CD4-positive, alpha-beta T cell treated with Interleukin-2 at 100 ng/mL for 4 hours (primary cell): ENCODE measurements at places on chromosomes 6 and 20.

- no peak for DNase-seq
These were observed 439.5 kb upstream of the CDH4 start for GRCh38 chr20:60812561-60812960.

DNA sequence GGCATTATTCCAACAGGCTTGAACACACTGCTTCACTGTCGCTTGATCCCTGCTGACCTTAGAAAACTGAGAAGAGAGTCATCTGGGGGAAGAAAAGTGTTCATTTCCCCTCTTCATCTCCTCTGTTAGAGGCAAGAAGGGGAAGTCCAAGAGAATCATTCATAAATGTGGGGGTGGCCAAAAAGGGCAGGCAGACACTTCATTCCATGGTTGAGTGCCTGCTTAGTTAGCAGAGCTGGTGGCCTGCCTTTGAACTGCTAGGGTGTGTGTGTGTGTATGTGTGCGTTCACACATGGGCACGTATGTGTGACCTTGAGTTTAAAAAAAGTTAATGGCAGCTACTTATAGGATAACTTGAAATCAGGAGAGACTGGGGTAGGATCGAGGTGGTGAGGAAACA lies 39.4 kb upstream of the RFPL4B start:
- DNase-seq, result no peak

DNA sequence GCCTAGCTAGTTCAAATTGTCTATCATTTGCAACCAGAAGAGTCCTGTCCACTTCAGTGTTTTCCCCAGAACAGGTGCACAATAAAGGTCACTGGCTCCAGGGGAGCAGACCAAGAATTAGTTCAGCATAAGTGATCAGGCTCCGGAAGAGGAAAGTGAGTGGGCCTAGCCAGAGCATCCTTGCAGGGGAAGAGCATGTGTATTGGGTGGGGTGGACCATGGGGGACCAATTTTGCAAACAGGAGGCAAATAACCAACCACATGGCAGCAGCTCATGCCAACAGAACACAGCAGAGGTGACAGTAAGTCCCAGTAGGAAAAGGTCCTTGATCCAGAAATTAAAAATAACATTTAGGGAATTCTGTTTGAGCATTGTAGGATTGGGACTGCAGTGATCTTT lies 43.2 kb upstream of the CNR1 start:
- no peak for DNase-seq

- no peak for DNase-seq
These were observed 16.4 kb upstream of the TBC1D22B start for GRCh38 chr6:37241131-37241530.

DNA sequence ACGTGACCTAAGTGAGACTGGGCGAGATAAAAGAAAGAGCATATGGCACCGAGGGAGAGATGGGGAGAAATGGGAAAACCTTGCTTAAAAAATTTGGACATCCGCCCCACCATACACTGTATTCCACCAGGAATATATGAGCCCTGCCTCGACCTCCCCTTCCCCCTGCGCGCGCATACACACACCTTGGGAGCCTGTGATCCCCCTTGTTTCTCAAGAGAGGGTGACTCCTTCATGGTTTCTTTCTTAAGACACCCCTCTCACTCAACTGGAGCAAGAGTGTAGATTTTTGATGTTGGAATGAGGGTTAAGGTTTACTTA lies 480 bp downstream of the ABCF1 start:
- no peak for DNase-seq

DNA sequence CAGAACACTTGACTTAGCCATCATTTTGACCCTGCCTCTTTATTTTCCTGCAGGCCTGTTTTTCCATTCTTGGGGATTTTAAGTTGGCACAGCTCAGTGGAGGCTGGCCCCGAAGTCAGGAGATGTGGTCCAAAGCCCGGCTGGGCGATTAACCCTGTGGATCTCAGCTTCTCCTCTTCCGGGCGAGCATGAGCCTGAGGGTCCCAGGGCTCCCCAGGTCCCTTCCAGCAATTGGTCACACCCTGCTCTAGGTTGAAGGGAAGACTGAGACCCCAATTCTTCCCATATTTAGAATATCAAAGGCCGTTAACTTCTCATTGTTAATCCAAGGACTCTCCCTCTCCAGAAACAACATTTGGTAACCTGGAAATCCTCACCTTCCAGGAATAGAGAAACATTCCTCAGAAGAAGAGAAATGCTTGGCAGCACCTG lies 2.3 kb downstream of the THBS2 start:
- DNase-seq, result no peak

DNA sequence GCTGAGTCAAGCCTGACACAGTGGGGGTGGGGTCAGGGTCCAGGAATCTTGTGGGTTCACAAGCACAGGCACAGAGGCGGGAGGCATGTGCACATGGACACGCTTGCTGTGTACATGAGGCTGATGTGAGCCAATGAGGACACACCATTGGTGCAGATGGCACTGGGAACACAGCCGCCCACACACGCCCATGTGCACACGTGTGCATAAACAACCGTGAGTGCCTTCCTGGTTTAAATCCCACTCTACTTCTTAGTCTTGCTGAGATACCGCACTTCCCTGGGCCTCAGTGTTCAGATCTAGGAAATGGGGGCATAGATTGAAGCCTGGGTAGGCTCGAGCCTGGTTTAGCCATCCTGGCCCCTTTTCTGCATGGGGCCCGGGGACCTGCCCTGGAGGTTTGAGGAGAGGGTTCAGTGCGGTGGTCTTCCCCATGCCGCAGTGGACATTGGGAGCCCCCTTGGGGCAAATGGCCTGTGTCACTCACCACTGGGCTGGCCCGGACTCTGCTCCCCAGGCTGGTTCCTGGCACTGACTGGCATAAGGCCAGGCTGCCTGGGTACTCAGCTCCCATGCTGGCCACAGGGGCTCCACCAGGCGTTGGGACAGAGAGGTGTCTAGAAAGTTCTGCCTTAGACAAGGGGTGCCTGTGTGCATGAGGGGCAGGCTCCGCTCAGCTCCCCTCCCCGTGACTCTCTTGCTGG lies 60.2 kb downstream of the CEBPB start:
- no peak for DNase-seq

DNA sequence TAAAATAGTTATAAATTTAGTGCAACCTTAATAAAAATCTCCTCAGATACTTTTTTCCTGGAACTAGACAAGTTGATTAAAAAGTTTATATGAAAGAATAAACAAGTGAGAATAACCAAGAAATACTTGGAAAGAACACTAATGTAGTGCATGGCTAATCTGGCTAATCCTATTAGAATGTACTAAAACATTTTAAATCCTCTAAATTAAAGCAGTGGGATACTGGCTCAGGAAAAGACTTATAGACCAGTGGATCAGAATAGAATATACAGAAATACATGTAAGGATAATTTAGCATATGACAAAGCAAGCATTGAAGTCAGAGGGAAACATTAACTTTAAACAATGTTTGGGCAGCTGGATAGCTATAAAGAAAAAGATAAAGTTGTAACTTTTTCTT lies 41.1 kb upstream of the ERVFRD-1 start:
- DNase-seq, result no peak

DNA sequence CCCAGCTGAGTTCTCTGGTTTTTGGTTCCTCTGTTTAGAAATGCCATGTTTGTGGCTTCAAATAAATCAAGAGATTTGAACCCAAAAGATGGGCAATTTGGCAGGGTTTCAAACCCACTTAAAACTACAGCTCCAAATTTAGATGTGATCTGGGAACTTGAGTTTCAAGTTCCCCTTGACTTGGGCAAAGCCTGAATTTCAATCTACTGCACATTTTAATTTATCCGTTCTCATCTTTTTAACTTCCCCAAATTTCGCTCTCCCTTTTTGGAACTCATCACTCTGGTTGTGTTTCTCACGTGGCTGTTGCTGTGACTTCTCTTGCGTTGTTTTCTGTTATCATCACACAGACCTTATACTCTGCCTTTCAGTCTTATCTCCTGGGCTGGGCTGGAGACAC lies 230.9 kb downstream of the CDC5L start:
- DNase-seq, result no peak

- DNase-seq, result no peak
These were observed 24.7 kb downstream of the C20orf203 start for GRCh38 chr20:32648761-32649650.

DNA sequence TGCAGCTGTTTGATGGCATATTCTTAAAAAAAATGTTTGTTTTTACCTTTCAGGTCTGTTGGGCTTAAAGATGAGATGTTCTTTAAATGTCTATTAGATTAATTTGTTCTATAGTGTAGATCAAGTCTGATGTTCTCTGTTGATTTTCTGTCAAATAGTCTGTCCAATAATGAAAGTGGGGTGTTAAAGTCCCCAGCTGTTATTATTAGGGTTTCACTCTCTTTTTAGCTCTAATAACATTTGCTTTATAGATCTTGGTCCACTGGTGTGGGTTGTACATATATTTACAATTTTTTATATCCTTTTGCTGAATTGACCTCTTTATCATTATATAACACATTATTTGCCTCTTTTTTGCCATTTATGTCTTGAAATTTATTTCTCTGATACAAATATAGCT lies 11.0 kb upstream of the ZNF337 start:
- DNase-seq, result no peak

DNA sequence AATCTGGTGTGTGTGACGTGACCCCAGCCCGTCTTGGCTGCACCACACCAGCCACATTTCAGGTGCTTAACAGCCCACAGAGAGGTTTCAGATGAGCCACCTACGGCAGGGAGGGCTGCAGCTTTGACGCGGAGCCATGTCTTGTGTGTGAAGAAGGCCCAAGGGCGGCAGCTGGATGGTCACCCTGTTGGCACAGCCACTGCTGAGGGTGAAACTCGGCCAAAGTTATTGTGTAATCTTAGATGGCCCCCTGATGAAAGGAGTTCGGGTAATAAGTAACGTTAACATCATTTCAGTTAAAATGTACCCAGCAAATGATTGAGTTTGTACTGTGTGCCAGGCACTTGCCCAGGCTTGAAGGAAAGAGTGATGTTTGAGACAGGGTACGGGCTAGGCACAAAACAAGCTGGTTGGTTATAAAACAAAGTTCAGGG lies 97.2 kb downstream of the SSR1 start:
- no peak for DNase-seq

DNA sequence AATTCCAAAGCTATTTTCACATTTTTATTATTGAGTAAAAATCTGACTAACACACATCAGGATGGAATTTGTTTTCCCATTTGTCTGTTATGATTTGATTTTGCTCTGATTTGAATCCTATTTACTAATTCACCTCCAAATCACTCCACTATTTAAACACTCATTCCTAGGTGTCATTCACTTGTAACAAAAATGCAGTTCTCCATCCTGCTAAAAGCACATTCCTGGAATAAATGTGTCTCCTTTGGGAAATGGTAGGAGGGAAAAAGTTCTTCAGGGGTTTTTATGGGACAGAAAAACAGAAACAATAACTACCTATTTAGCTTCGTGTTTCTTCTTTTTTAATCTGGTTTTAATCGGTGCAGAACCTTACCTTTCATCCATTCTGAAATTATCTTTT lies 494.1 kb upstream of the CITED2 start:
- DNase-seq, result no peak

DNA sequence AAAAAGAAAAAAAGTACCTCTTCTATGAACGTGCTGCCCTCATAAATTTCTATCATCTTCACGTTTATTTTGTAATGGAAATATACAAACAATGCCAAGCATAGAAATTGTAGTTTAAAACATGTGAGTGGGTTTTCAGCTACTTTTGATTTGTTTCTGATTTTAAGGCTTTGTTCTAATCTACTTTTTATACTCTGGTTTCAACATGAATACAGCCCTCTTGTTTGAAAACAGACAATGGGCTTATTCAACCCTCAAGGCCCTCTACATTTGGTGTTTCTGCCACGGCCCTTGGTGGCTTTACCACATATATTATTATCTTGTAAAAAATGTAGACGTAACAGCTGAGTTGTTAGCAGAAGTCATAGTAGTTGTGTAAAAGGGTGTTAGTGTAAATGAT lies 153.9 kb downstream of the SOX4 start:
- DNase-seq, result no peak

DNA sequence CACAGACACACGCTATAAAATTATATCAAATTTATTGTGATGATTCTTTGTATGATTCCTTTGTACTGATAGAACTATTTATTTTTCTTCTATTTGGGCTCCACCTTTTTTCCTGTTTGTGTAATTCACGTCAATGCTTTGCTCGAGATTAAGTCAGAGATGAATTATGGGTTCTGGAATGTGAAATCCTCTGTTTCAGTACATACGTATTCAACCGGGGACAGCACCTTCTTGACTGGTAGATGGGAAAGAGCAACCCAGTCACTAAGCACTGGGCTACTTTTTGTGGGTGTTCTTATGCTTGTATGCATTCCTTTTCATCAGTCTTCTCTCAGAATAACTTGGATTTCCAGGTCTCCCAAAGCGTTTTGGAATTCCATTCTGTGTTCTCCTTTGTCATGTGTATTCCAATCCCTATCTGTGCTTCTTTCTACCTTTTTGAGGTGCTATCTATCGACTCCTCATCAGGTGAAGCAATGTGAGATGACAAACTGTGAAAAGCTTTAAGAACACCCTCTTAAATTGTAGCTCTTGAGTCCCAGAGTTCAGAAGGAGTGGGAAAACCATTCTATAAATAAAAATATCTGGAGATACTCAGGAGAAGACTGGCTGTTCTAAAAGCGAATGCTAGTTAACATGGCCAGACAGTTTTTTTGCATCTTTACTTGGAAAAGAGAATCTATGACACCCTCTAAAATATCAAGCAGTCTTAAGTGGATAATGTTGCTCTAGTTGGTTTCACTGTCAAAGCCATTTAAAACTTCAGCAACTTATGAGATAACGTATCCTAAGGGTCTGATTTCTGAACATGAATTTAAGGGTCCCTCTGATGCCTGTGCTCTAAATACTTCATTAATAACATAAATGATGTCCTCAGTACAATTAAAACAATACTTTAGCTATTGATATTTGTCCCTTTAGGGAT lies 197.7 kb upstream of the PREP start:
- no peak for DNase-seq

DNA sequence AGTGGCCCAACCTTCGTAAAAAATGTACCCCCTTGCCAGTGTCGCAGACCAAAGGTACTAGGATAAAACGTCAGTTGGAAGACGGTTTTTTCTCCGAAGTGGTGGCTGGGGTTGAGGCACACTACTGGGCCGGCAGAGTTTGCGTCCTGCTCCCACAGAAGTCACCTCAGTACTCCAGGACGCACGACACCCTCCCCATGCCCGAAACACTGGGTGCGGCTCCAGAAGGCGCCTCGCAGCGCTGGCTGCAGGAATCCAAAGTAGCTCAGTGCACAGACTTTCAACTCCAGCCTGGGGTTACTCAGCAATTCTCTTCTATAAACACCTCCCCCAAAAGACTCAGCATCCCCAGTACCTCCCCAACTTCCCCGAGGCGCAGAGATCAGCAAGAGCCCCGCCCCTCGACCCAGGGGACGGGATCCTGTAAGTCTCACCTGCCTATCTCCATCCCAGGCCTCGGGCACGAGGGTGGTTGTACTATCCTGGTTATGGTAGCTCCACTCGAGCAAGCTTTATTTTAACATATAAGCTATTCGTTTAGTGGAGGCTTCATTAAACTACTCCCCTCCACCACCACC lies 88.2 kb downstream of the ZFP64 start:
- DNase-seq, result no peak

DNA sequence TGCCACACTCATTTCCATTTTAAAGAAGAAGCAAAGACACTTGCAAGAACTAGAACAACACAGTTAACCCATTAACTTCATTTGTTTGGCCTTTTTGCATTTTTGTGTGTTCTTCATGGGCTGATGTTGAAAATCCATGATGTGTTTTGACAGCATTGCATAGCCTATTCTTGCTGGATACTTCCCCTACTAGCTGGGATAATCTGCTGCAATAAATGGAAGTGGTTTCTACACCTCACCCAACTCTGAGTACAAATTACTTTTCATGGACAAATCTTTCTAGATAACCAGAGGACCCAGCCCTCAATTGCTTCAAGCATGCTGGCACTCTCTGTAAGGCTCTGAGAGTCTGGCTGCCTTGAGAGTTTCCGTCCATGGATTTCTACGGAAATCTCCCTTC lies 26.5 kb downstream of the CST9L start:
- DNase-seq, result no peak

- DNase-seq, result no peak
These were observed 4.7 kb downstream of the MRPS18A start for GRCh38 chr6:43682724-43683429.
